ENCODE measurements at places on chromosomes 16 and 17. TPM values are rescaled to one million over a fixed set of nuclear protein-coding genes. Genes with fewer than 3 reads are reported as not detected.

The KRT24 gene
- not detected for total RNA-seq

The SLC16A5 gene
- 42.7 TPM for total RNA-seq

DNA sequence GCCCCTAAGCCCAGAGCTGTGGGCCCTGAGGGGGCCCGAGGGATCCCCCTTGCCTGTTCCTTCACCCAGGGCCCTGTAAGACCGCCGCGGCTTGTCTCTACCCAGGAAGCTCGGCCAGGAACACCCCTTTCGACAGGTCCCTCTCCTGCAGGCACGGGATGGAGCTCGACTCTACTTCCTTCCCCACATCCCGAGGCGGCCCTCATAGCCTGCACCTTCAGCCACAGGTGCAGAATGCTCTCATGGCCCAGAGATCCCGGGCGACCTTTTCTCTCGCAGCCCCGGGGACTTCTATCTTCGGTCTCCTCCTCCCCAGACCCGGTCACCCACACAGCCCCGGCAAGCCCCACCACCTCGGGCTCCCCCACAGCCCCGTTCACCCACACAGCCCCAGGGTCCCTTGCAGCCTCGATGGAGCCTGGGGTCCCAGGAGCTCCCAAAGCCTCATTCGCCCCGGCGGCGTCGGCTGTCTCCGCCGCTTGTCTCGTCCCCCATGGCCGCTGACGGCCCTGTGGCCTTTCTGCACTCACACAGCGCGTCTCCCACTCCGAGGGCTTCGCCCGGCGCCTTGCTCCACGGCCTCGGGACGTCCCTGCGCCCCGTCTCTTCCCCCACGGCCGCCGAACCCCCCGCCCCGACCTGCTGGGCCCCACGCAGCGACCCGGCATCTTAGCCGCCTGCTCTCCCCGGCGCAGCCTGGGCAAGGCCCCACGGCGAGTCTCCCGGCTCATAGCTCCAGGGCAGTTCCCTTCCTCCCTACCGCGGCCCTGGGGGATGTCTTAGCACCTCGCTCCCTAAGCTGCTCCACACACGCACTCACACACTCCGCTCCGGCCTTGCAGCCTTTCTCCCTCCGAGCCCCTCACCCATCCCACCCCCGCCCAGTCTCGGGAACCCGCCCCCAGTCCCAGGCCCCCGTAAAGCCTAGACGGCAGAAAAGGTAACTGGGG, 650 bp downstream of the KIAA0753 start:
- peak overlapping the region; percentile 88 for H3K27ac ChIP-seq
- no peaks in the 10 kb centered on the region for H3K27me3 ChIP-seq
- H3K4me1 ChIP-seq = peaks cover 65% of the 10 kb centered on the region
- peak overlapping the region; percentile 82 for H3K4me3 ChIP-seq

- no peak overlapping the region for H3K4me3 ChIP-seq
- H3K36me3 ChIP-seq = no peaks in the 10 kb centered on the region
- DNase-seq = peak; percentile 13
- no peak overlapping the region for H3K27ac ChIP-seq
These were observed 80.7 kb downstream of the HS3ST3A1 start for GRCh38 chr17:13520899-13521572.

GRCh38 chr17:50059759-50060273, 3.9 kb downstream of the ITGA3 start:
- no peaks in the 10 kb centered on the region for H3K36me3 ChIP-seq
- peak overlapping the region; percentile 1 for H3K4me3 ChIP-seq
- no peaks in the 10 kb centered on the region for H3K27me3 ChIP-seq
- no peak for DNase-seq
- peaks cover 82% of the 10 kb centered on the region for H3K4me1 ChIP-seq

GRCh38 chr17:58391302-58391984, 25.9 kb downstream of the RNF43 start:
- peaks cover 9% of the 10 kb centered on the region for H3K4me1 ChIP-seq
- peak; percentile 97 for DNase-seq
- peak overlapping the region; percentile 37 for H3K27ac ChIP-seq
- no peaks in the 10 kb centered on the region for H3K36me3 ChIP-seq
- H3K27me3 ChIP-seq = no peaks in the 10 kb centered on the region

- peaks cover 21% of the 10 kb centered on the region for H3K27me3 ChIP-seq
- peak overlapping the region; percentile 14 for H3K4me3 ChIP-seq
- H3K27ac ChIP-seq = no peak overlapping the region
- DNase-seq = peak; percentile 75
- H3K4me1 ChIP-seq = peaks cover 6% of the 10 kb centered on the region
These were observed 6.6 kb downstream of the IGF2BP1 start for GRCh38 chr17:49003557-49004511.

- H3K27me3 ChIP-seq = no peaks in the 10 kb centered on the region
- H3K4me3 ChIP-seq = no peak overlapping the region
- DNase-seq = no peak
- H3K4me1 ChIP-seq = peaks cover 36% of the 10 kb centered on the region
These were observed 40.0 kb downstream of the TBC1D16 start for GRCh38 chr17:79995696-79996095.

DNA sequence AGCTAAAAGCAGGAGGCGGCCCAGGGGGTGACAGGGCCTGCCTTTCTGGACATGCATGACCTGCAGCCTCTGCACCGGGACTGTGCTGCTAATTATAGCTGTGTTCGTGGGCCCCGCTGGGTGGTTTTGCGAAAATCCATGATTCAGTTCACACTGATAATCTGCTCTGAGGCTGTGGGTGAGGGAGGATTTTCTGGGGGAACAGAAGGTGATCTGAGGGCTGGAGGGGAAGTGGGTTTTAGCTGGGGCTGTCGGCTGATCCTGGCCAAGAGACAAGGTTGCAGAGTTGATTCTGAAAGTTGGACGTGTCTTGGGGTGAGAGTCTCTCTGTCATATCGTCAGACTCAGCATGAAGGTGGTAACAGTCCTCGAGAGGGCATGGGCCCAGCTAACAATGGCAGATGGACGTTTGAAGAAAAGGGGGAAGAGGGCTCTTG, 187.5 kb upstream of the ZNF469 start:
- no peak overlapping the region for H3K4me3 ChIP-seq
- H3K4me1 ChIP-seq = no peaks in the 10 kb centered on the region
- no peak overlapping the region for H3K27ac ChIP-seq
- H3K27me3 ChIP-seq = no peaks in the 10 kb centered on the region
- no peak for DNase-seq

DNA sequence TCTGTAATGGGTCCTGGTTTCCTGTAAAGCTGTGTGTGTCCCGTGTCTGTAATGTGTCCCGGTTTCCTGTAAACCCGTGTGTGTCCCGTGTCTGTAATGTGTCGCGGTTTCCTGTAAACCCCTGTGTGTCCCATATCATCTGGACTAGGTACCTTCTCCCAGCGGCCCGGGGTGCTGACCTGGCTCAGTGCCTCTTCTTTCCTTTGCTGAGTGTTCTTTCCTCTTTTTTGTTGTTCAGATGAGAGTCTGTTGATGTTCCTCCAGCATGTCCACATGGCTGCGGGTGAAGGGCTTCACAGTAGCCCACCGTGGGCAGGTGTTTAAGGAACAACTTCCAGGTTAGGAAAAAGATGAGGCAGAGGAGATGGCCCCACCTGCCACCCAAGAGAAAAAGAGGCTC, 46.6 kb upstream of the GNG13 start:
- H3K4me3 ChIP-seq = no peak overlapping the region
- no peaks in the 10 kb centered on the region for H3K4me1 ChIP-seq
- no peaks in the 10 kb centered on the region for H3K36me3 ChIP-seq
- H3K27ac ChIP-seq = no peak overlapping the region
- DNase-seq = no peak

DNA sequence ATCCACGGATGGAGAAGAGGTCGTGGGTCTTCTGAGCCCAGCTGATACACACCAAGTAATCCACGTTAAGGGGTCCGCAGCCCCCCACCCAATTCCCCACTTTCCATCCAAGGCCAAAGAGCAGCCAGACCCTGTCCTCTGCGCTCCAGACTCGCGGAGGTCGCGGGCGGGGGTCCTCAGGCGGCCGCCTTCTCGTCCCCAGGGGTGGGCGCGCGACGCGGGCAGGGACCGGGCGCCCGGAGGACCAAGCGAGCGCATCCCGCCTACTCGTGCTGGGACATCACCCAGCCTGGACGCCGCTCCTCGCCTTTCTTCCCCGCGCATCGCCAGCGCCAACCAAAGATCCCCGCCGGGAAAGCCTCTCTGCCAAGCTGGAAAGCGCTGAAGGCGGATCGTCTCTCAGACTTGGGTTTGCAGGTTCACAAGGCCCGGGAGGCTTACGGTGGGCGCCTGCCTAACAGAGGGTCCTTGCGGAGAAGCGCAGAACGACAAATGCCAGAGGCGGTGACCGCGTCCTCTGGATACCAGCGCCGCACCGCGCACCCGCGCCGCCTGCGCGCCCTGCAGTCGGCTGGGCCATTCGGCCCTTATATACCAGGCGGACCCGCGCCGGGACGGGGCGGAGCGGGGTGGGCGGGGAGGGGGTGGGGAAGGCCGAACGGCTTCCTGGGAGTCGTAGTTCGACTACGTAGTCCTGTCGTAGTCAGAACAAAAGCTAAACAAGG, 471.6 kb downstream of the SOX9 start:
- peak overlapping the region; percentile 87 for H3K27ac ChIP-seq
- H3K4me1 ChIP-seq = peaks cover 33% of the 10 kb centered on the region
- DNase-seq = peak; percentile 95
- H3K27me3 ChIP-seq = peaks cover 23% of the 10 kb centered on the region

DNA sequence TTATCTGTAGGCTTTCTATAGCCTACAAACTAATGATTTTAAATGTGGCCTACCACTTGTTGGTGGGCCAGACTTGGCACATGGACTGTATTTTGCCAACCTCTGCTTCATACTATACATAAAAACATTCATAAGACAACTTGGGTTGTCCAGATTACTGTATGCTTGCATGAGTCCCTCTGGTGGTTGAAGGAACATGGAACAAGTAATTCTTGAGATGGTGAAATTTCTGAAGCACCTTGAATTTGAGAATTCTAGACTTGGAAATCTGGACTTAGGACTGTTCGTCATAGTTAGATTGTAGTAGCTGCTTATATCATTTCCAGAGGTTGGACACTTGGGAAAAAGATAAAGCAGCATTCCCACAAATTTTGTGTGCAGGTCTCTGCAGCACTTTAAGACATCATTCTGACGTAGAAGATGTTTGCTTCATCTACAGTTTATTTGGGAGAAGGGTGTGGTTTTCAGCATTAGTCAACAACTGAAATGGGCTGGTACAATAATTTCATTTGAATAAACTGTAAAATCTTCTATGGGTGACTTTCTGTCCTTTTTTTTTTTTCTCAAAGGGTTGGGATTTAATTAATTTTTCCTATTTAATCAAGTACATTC, 31.2 kb downstream of the NFATC3 start:
- no peaks in the 10 kb centered on the region for H3K36me3 ChIP-seq
- H3K4me3 ChIP-seq = no peak overlapping the region
- DNase-seq = no peak
- no peak overlapping the region for H3K27ac ChIP-seq

All from stomach (tissue), 19 donors.